ENCODE measurements at places on chromosomes 5 and 9. TPM values are rescaled to one million over a fixed set of nuclear protein-coding genes. Genes with fewer than 3 reads are reported as not detected.

PCDHGA11 gene
- total RNA-seq: 9.3 TPM

SPATA31A1 gene
- not detected for total RNA-seq

BRD3 gene
- total RNA-seq: 7.2 TPM

CTXN3 gene
- total RNA-seq: not detected

ADAMTSL2 gene
- not detected for total RNA-seq

SLC46A2 gene
- total RNA-seq: not detected

TERT gene
- total RNA-seq: 2.2 TPM

C5orf46 gene
- total RNA-seq: not detected

CDH10 gene
- total RNA-seq: not detected

ETF1 gene
- total RNA-seq: 52.1 TPM

MRPL41 gene
- total RNA-seq: 115 TPM

FCN2 gene
- not detected for total RNA-seq

Measured in Karpas-422 (cell line).